ENCODE measurements at places on chromosomes 2 and 18.

- DNase-seq, result peak; percentile 68
Measured at GRCh38 chr18:48922801-48923730, 27.7 kb downstream of the SMAD7 start.

DNA sequence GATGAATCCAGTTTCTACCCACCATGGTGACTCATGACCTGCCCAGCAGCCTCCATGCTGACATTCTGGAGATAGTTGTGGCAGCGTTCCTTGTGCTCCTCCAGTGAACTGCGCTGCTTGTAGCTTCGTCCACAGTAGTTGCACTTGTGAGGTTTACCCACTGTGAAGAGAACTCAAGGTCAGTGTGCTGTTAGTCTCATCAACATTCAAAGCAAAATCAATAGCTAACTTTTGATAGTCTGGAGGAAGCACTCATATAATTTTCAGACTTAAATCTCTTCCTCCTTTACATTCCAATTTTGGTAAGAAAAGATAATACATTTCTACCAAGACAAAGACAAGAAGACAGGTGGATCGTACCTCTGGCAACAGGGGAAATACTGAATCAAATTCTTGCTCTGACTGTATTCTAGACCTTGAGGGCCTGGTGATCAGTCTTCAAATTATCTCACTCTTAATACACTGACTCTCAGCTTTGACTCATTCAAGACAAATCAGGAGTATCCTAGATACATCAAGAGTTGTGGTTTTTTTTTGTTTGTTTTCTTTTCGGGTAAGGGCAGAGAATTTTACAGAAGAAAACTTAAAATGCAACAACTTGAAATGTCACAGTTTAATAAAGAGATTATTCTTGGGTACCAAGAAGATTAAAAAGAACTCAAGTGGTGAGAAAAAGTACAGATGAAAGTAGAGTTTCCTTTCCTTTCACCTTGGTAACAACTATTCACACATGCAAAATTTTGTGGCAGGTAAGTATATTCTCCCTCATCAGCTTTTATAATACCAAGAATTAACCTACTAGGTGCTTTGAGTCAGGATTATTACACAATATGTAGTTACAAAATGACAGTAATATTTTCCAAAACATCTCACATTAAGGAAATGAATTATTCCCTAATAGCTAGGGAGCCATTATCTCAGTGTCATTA is 129.2 kb downstream of the IKZF2 start:
- DNase-seq, result no peak

DNA sequence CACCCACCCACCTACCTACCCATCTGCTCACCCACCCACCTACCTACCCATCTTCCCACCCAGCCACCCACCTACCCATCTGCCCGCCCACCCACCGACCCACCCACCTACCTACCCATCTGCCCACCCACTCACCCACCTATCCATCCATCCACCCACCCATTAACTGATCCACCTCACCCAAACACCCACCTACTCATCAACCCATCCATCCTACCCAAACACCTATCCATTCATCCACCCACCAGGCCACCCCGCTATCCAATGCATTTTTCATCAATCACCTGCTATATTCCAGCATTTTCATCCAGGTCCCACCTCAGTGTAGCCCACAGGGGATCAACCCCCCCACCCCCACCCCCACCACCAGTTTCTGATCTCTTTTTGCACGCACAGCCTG is 121.8 kb downstream of the GLI2 start:
- no peak for DNase-seq

DNA sequence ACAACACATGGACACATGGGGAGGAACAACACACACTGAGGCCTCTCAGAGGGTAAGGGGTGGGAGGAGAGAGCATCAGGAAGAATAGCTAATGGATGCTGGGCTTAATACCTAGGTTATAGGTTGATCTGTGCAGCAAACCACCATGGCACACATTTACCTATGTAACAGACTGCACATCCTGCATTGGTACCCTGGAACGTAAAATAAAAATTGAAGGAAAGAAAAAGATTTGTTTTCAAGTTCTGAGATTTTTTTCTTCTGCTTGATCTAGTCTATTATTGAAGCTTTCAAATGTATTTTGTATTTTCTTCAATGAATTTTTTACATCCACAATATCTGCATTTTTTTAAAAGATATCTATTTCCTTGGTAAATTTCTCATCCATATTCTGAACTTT is 59.3 kb upstream of the SLC4A10 start:
- no peak for DNase-seq

Measured in NCI-H2171 treated with DMSO at 0.1 percent for 48 hours (cell line).